ENCODE measurements at places on chromosomes 11 and 22.
A peak's percentile ranks its signal among the peaks of the same experiment; 100 is the strongest.

- DNase-seq, result no peak
Observed at GRCh38 chr22:23841292-23841691, 2.5 kb upstream of the DERL3 start.

- peak; percentile 79 for DNase-seq
Observed at GRCh38 chr22:46788441-46789172, 26.2 kb downstream of the TBC1D22A start.

DNA sequence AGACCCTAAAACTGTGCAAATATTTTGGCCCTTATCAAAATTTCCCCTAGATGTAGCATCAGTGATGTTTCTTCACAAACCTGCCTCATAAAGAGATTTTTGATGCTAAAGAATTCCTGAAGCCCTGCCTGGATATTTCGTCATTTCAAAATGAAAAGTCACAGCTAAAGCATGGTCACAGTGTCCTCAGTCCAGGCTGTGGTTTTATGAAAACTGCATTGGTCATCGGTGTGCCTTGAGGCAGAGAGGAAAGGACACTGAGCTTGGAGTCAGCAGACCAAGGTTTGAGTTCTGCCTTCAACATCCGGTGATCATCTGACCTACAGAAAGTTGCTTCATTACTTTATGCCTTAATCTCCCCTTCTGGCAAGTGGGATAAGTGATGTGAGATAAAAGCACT lies 34.8 kb upstream of the ALKBH3 start:
- DNase-seq, result no peak

GRCh38 chr22:31630331-31631329 lies 31.4 kb downstream of the PISD start:
- peak; percentile 95 for DNase-seq

- DNase-seq, result peak; percentile 45
Observed at GRCh38 chr11:60428517-60428916, 855 bp upstream of the MS4A5 start.

- no peak for DNase-seq
Observed at GRCh38 chr11:9078113-9079086, 13.0 kb downstream of the SCUBE2 start.

- peak; percentile 76 for DNase-seq
Observed at GRCh38 chr11:13963169-13963948, 836 bp downstream of the SPON1 start.

- no peak for DNase-seq
Observed at GRCh38 chr11:112881461-112881860, 79.8 kb upstream of the NCAM1 start.

- no peak for DNase-seq
Observed at GRCh38 chr11:35629914-35630313, 11.7 kb downstream of the FJX1 start.

GRCh38 chr11:88950975-88951374 lies 114.8 kb downstream of the GRM5 start:
- DNase-seq, result no peak

DNA sequence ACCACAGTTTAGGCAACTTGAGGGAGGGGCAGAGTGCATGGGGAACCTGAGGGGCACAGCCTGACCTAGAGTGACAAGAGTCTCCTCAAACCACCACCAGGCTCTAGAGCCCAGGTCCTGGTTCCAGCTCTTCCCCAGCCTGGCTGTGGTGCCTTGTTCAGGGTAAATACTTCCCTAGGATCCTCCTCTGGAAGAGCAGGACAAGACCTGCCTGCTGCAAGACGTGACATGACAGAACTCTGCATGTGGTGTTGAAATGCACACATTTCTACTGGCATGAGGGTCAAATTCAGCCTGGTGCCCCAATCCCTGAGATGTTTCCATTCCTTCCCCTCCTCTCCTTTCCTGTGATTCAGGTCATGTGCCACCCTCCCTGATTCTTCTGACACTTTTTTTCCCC lies 3.3 kb downstream of the SEC14L2 start:
- no peak for DNase-seq

DNA sequence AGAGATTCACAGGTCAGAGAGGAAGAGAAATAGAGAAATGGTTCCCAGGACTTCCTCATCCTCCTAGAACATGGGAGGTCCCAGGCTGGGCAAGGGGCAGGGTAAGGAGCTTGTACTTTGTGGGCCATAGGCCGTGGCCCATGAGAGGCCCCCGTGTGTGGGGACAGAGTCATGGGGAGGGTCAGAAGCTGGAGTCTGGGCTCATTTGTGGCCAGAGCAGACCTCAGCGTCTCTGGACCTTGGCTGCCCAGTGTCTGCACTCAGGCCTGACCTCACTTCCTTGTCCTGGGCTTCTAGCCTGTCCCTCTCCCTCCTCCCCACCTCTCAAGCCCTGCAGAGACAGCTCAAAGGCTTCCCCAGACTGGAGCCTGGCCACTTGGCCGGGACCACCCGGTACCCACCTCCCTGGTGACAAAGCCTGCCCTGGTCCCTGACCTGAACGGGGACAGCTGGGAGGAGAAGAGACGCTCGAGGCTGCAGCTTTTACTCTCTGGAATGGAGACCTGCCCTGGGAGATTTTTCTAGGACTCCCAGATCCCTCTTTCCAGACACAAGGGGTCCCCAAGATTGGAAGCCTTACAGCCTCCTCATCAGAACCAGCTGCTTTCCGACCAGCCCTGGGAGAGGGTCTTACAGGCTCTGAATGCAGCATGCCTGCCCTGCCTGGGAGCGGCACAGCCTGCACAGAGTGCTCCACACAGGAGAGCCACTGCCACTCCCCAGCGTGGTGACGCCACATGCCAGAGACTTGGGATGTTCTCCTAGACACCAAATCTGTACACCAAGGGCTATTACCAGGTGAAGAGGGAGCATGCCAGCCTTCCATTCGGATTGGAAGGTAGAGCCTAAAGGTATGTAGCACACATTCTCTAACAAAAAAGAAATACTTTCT lies 569.0 kb upstream of the B3GAT1 start:
- DNase-seq, result no peak

GRCh38 chr11:132028380-132029240 lies 658.2 kb downstream of the NTM start:
- peak; percentile 65 for DNase-seq

- DNase-seq, result no peak
Observed at GRCh38 chr22:50432131-50432876, 42.5 kb downstream of the SBF1 start.

DNA sequence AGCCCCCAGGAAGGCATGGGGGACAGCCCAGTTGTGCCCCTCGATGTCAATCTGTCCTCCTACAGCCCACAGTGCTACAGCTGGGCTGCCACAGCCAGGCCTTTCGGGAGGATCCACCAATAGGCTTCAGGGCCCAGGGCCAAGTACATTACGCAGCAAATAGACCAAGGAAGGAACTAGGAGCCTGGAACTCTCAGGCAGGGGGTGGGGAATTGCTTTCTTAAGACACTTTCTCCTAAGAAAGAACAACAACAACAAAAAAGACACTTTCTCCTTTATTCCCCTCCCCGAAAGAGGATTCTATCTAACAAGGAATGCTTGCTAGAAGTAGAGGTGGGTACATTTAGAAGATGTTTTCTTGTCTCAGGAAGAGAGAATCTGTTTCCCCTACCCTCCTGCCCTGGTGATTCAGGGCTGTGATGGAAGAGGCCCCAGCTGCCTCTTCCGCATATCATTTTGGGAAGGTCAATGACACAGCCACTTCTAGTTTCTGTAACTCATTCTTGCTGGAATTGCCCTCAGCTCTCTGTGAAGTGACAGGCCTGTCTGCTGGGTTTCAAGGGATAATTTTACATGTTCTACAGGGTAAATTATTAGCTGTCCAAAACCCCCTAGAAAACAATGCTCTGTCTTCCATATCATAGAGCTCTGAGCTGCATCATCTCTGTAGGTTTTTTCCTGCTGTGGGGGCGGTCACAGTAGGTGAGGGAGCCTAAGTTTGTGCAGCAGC lies 6.0 kb upstream of the MALAT1 start:
- DNase-seq, result peak; percentile 72

- peak; percentile 96 for DNase-seq
Observed at GRCh38 chr11:74748211-74749126, at the start of gene RNF169. RNF169 (plus strand) TSS chr11:74748849; CDS start chr11:74748881, 32 bp downstream.

GRCh38 chr22:49142296-49142695 lies 685.4 kb downstream of the BRD1 start:
- DNase-seq, result no peak

DNA sequence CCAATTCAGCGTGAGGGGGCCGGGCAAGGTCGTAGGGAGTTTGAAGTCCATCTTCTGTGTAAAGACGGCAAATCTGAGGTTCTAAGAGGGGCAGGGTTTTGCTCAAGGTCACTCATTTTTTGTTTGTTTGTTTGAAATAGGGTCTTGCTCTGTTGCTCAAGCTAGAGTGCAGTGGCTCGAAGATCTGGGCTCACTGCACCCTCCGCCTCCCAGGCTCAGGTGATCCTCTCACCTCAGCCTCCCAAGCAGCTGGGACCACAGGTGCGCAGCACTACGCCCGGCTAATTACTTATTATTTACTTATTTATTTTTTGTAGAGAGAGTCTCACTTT lies 355 bp upstream of the AP1B1 start:
- no peak for DNase-seq

DNA sequence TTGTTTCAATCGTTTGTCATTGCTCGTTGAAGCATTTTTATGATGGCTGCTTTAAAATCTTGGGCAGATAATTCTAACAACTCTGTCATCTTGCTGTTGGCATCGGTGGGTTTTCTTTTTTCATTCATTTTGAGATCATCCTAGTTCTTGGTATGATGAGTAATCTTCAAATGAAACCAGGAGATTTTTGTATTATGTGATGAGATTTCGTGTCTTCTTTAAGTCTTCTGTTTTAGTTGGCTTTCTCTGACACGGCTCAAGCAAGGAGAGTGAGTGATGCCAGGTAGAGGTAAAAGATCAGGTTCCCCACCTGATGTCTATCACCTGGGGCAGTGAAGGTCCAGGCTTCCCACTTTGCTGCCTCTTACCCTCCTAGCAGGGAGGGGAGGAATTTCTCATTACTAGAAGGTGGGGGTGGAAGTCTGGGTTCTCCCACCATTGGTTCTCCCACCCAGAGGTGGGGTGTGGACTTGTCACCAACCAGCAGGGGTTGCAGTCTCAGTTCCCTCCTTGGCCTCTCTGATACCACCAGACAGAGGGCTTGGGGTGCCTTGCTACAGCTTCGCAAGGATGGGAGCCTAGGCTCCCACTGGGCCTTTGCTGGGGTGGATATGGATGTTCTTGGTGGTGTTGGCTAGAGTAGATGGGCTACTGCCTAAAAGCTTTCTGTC lies 12.9 kb downstream of the CDC45 start:
- no peak for DNase-seq

- peak; percentile 74 for DNase-seq
Observed at GRCh38 chr11:68460741-68461574, at the start of gene PPP6R3. PPP6R3 (plus strand) TSS chr11:68460752; CDS start chr11:68537665, 76,913 bp downstream.

- no peak for DNase-seq
Observed at GRCh38 chr11:28303477-28304191, 195.4 kb downstream of the METTL15 start.

GRCh38 chr11:119144825-119145486 lies 3.9 kb upstream of the ABCG4 start:
- peak; percentile 74 for DNase-seq

GRCh38 chr11:68880851-68881250 lies 22.8 kb downstream of the MRPL21 start:
- DNase-seq, result no peak

- no peak for DNase-seq
Observed at GRCh38 chr11:18958221-18958910, 19.2 kb upstream of the MRGPRX1 start.

DNA sequence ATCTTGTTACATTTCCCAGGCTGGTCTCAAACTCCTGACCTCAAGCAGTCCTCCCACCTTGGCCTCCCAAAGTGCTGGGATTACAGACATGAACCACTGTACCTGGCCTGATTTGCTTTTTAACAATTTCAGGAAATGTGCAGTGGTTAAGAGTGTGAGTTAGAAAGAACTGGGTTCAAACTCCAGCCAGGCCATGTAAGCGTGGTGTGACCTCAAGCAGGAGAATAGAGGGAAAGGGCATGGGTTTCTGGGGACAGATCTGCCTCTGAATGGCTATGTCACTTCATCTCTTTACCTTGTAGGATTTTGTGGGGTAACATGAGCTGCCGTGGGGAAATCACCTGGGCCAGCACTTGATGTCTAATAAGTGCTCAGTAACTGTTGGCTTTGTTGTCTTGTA lies 9.3 kb downstream of the SNRPD3 start:
- no peak for DNase-seq

GRCh38 chr11:27705873-27706820 lies 5.9 kb upstream of the BDNF start:
- peak; percentile 55 for DNase-seq

GRCh38 chr22:45319324-45319685 lies 9.6 kb downstream of the FAM118A start:
- no peak for DNase-seq

DNA sequence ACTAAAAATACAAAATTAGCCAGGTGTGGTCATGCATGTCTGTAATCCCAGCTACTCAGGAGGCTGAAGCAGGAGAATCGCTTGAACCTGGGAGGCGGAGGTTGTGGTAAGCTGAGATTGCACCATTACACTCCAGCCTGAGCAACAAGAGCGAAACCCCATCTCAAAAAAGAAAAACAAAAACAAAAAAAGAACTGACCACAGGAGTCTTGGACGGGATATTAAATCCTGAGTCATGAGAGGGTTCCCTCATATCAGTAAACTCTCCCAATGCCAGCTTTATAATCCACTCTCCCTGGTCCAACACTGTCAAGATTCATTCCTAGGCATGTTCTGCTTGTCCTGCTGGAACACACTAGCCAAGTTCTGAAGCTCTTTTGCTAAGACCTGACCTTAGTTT lies 61.5 kb upstream of the EP300 start:
- DNase-seq, result no peak

- no peak for DNase-seq
Observed at GRCh38 chr11:94139416-94139815, 10.8 kb downstream of the PANX1 start.

DNA sequence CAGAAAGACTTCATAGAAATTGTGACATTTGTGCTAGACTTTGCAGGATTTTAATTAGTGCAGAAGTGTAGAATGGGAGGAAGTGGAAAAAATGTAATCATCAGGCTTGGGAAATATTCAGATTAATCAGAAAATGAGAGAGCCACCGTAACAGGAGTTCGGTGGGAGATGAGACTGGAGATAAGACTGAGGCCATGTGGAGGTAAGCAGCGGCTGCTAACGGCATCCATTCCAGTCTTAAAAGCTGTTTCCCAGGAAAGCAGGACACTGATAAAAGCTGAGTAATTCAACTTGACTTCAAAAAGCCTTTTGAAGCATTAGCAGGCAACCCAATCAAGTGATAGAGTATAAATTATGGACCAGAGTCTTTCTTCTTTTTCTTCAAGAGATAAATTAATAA lies 369.9 kb downstream of the LUZP2 start:
- DNase-seq, result no peak

DNA sequence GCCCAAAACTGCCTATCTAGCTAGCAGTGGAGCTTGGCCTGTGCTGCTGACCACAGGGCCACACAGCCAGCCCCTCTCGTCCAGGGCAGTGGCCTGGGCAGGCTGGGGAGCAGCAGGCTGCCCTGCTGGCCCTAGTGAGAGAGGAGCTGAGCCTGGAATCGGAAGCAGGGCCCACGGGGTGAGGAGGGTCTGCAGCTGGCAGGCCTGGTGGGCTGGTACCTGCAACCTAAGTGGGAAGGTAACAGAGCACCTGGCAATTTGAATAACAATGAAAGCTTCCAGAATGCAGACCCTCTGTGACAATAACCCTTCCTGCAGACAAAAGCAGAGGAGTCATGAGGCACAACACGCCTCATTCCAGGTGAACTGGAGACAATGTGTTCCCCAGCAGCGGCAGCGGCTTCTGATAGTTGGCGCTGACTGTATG lies 31.8 kb upstream of the RFPL3 start:
- no peak for DNase-seq

GRCh38 chr11:13118194-13118593 lies 109.1 kb downstream of the RASSF10 start:
- DNase-seq, result peak; percentile 43
